SK-MEL-5 (cell line): ENCODE measurements at places on chromosomes 12 and 14.

DNA sequence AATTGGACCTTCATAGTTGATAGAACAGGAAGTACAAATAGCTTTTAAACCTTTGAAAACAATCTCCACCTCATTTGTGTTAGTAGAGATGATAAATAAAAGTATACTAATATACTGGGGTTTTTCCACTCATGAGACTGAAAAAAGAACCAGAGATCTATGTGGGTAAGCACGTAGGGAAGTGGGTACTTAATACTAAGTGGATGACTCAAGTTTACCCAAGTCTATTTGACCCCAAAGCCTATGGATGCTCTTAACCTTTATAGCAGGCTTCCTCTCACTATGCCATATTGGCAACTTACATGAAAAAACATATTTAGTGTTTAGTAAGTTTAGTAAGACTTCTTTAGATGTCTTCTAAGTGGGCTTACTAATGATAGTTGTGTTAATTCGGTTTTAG, 49.2 kb upstream of the CHPT1 start:
- DNase-seq: no peak

DNA sequence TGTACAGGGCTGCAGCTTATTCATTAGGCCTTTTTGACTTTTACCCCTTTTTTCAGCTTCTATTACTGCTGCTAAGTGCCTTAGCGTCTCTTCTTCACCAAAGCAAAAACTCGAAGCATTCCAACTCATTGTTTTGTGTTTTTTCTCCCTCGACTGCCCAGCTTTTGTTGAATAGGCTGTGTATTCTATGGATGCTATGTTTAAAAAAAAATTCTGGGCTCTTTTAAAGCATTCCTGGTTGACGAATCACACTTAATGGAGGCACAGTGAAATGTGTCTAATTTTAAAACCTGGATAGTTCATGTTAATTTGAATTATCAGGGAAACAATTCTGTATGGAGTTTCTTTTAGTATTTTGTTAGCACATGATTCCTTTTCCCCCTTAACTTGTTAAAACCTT, 29.7 kb downstream of the KTN1 start:
- no peak for DNase-seq

GRCh38 chr12:104632724-104633201, 176.0 kb downstream of the CHST11 start:
- DNase-seq: no peak

DNA sequence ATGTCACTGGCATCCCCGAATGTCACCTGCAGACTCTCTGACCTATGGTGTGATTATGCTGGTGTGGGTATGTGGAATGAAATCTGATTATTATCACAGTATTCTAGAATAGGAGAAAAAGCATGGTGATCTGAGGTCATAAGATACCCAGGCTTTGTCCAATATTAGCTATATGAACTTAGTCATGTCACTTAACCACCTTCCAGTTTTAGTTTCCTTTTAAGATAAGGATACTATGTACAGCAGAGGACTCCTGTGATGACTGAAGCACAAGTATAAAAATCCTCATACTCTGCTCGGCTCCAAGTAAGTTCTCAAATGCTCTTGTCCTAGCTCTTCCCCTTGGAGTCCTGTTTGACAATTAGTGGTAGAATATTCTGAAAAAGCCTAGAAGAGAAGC, 2.8 kb downstream of the GNS start:
- no peak for DNase-seq

- DNase-seq: no peak
These were observed 28.2 kb downstream of the DACT1 start for GRCh38 chr14:58665773-58666500.

- DNase-seq: no peak
These were observed 98.8 kb upstream of the PTPRR start for GRCh38 chr12:71019282-71019831.

- DNase-seq: no peak
These were observed 310.8 kb downstream of the FUT8 start for GRCh38 chr14:65723348-65723747.

- peak; percentile 57 for DNase-seq
These were observed 28.6 kb downstream of the SLC2A14 start for GRCh38 chr12:7844116-7844515.

GRCh38 chr12:20457582-20457981, 89.2 kb downstream of the PDE3A start:
- DNase-seq: no peak

DNA sequence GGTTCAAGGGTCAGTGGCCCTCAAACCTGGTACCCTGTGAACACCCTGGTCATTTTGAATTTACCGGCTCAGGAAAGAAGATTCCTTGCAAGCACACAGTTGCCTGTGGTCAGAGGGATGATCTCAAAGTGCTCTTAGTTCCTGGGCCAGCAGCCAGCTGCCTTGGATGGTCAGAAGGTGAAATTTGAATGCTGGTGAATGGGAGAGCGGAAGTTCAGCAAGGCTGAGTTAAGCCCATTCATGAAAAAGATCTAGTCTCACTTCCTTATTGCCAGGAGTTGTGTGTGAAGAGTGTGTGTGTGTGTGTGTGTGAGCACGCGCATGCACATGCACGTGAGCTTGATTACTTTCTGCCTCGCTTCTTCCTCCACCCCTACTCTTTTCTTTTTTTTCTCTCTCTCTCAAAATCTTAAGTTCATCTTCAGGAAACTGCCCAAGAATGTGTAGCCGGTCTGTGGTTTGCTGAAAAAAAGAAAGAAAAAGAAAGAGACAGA, 155.5 kb upstream of the CCND2 start:
- DNase-seq: peak; percentile 17

GRCh38 chr12:125455556-125455955, 390.3 kb downstream of the AACS start:
- DNase-seq: no peak

DNA sequence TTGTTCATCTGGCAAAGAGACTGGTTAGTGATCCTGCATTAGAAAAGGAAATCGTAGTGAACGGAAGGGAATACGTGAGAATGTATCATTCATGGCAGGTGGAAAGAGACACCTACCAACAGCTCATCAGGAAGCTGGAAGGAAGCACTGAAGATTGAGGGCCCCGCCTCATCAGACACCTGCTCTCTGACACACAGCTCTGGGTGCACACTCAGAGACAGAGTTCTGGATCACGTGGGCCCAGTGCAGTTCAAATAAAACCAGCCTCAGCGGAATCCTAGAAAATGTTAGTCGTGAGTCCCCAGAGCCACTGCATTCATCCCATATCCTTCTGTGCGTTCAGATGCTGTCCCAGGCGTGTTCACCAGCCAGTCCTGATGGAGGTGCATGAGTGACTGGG, 129.7 kb downstream of the GLT1D1 start:
- no peak for DNase-seq

GRCh38 chr14:35400648-35401421, 3.7 kb downstream of the NFKBIA start:
- DNase-seq: no peak

DNA sequence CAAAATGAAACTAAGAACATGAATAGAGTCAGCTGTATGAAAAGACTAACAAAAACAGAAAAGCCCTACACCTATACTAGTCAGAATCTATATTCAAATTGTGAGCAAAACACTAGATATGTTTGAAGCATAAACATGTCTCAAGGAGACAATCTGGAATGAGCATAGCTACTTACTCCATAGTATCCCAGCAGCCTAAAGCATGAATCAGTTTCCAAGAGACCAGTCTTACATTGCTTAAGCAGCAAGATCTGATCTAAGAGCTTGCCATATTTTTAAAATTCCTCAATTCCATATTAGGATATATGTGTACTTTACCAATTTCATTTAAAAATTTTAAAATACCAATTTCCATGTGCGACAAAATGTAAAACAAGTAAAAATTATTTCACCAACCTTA, 7.7 kb downstream of the CAPS2 start:
- no peak for DNase-seq

DNA sequence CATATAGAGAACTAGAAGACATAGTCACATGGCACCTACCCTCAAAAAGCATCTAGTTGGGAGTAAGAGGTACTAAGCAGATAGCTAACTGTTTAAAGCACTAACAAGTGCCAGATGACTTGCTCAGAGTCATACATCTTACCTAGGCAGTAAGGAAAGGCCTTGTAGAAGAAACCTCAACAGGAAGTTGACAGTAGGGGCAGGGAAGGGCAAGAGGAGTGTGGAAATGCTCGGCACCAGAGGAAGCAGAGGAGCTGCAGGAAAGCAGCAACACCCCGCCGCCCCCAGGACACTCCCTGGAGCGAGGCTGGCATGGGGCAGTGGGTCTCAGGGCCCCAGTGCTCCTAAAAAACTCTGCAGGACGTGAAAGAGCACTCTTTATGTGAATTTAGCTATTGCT, 92.9 kb downstream of the PPP2R5C start:
- no peak for DNase-seq

DNA sequence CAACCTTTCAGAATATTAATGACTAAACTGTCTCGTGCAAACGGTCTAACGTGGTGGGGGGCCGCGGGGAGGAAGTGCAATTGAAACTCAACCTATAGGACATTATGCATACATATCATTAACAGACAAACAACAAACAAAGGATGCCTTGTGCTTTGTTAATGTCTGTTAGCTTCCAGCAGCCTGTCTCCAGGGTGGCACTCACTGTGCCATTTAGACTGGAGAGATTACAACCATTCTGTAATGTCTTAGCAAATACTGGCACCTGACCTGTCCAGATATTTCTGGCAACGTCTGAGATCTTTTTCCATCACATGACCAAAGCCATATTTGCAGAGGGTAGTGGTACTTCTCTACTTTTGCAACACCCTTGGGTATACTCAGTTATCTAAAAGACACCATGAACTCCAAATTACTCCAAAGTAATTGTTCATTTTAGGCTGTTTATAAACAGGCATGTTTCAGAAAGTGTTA, 11.6 kb downstream of the BHLHE41 start:
- DNase-seq: peak; percentile 84

GRCh38 chr12:8637666-8638065, 25.0 kb downstream of the MFAP5 start:
- no peak for DNase-seq

- DNase-seq: no peak
These were observed 52.2 kb upstream of the PLBD1 start for GRCh38 chr12:14619741-14620501.

- no peak for DNase-seq
These were observed 1.9 kb downstream of the CACNB3 start for GRCh38 chr12:48819986-48820725.

DNA sequence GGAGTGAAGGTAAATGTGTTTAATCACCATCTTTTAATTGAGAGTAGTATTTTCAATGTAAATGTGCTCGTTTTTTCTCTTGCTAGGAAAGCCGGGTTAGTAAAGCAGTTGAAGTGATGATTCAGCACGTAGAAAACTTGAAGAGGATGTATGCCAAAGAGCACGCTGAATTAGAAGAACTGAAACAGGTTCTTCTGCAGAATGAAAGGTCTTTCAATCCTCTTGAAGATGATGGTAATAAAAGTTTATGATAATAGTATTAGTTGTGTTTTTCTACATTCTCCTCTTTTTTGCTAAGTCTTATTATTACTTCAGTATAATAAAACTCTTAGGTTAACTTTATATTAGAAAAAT, 93.9 kb downstream of the DNAI7 start:
- no peak for DNase-seq

DNA sequence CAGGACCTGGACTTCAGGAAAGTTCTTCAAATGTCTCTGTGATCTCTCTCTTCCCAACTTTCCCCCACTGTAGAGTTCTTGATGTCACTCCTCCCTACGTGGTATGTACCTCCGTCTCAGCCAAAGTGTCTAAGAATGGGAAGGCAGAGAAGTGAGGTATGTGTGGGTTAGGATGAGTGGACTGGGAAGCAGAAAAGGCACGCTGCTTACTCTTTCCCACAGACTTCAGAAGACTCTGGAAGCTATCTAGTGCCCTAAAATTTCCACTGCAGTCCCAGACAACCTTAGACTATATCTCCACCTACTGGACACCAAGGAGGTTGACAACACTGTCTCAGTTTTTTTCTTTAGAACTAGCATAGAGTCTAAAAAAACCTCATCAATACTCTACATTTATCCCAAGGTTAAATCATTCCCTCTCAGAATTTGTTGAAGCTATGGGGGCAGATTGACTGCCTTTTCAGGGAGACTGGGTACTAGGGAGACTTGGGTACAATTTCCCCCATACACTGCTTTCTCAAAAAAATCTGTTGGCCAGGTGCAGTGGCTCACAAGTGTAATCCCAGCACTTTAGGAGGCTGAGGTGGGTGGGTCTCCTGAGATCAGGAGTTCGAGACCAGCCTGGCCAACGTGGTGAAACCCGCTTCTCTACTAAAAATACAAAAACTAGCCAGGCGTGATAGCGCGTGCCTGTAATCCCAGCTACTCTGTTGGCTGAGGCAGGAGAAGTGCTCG, 20.6 kb upstream of the ITGA5 start:
- peak; percentile 74 for DNase-seq

DNA sequence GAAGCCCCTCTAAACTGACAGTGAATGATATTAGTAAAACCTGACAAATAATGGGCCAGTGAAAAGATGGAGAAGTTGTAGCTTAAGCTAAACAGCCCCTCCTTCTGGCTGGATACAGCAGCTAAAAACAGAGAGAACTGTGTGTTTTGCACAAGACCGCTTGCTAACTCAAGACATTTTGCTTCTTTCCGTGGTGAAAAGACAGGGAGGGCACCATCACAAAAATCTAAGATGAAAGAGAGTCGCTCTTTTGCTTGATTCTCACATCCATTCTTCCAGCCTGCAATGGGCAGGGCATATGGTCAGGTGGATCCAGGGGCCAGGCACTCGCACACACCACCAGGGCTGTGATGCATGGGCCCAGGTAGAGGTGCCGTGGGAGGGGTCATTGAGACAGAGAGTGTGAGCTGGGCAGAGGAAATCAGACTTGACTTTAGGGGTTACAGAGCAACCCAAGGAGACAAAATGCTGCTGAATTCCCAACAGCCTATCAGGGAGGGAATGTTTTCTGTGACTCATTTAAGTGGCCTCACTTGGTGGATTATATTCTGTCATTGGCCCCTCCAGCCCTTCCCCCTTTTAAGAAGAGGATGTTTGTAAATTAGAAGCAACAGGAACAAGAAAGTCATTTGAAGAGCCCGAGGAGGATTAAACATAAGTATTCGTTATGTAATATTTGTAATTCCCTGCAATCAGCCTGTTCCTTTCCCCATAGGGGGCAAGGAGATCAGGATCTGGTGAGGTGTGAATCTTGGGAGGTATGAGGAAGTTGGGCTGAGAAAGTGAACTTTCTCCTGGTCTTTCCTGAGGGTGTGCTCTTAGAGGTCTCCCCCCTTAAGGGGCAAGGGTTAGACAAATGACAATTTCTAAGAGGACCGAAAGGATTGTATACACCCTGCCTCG, 12.3 kb downstream of the EMP1 start:
- DNase-seq: peak; percentile 61

DNA sequence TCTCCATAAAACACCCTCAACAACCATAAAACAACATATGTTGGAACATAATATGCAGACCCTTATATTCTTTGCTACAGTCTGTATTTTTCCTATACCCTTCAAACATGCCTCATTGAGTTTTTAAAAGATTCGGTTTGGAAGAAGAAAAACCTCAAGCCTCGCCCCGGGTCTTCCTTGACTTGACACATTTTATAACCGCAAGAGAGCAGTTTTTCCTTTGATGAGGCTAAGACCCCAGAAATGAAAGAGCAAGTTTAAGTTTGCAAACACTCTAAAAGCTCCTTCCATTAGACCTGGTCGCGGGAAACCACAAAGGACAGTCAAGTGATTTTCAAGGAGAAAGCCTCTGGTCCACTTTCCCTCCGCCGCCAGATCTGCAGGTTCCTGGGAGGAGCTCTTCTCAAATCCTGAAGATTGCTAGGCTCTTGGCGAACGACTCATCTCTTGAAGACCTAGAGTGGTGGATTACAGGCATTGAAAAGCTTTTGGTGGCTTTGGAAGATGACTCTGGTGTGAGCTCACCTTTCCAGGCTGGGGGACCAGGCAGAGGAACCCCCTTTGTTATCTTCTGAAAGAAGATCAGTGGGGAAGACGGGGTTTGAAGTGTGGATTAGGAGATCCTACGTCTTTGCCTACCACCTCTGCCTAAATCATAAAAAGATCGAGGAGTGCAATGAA, at the start of gene ASCL4:
TSS of gene ASCL4 (plus strand) at position 356 of the 681 bp plus-strand sequence. CDS start 515 bp downstream, outside the sequence.
- no peak for DNase-seq
